ENCODE measurements at places on chromosomes 7 and 10.

DNA sequence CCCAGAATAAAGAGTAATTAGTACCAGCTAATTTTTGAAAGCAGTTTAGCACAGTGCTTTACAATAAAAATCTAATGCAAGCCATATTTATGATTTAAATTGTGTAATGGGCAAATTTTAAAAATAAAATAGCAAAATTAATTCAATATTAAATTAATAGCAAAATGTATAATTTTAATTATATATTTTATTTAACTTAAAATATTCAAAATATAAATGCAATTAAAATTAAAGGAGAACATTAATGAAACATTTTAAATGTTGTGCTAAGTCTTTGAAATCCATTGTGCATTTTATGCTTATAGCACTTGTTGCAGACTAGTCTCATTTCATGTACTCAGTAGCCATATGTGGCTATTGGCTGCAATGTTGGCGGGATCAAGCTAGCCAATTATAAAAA is 367.6 kb downstream of the SUGCT start:
- no peak for DNase-seq

DNA sequence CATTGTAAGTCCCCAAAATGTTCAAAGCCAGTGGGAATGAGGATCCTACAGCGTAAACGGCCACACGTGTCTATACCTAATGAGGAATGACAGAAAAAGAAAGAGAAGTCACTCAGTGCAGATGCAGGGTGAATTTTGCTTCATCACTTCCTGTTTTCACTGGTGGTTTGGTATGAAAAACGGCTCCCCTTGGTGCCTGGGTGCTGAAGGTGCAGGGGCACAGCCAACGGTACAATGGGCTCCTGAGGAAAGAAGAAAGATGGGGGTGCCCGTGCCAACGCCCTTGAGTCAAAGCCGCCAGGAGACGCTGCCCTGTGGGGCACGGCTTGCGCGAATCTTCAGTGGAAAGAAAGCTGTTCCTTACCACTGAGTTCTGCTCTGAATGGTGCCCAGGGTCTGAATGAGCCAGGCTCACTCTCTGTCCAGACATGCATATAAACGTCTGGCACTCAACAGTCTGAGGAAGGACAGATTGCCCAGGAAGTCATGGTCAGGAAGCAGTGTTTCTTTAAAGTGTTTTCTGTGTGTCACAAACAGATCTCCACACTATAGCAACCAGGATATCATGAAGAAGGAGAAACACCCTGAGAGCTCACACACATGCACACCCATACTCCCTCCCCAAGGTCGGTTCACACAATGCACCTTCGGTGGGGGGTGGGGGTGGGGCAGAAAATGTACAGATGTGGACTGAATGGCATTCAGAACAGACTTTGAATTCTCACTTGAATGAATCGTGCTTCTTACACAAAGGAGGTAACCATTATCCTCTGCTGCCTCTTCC is 105.8 kb downstream of the ELMO1 start:
- no peak for DNase-seq

- DNase-seq: no peak
Measured at GRCh38 chr7:129616530-129616929, 5.0 kb downstream of the NRF1 start.

DNA sequence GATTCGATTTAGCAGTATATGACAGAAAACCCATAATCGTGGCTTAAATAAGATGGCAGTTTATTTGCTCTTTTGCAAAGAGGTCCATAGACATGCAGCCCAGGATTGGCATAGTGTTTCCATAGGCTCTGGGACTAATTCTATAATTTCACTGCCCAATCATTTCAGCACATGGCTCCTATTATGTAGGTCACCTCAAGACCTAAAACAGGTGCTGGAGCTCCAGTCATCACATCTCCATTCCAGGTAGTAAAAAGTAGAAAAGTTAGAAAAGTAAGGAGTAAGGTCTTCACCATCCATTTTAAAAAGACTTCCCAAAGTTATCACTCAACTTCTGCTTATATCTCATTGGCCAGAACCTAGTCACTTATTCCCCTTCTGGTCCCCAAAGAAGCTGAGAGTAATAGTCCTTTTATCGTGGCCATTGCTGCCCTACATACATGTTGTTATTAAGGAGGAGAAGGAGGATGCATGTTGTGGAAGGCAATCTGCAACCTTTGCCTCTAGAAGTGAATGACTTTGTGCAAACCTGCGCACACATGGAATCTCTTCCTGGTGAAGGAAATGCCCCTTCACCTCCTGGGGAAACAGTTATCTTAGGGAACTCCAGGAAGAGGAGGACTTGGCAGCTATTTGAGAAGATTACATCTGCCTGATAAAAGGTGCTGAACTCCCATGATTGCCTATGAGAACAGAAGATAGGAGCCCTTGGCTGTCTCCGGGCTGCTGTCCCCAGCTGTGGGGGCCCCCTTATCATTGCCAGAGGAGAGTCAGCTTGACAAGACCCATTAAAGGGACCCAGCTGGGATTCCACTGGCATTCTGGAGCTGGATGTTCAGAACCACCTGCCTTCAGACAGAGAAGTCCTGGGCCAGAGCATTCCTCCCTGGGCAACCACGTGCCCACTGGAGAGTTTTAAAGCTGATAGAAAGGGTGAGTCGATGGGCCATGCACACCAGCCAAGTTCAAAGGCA is 330.6 kb upstream of the ZMIZ1 start:
- no peak for DNase-seq

DNA sequence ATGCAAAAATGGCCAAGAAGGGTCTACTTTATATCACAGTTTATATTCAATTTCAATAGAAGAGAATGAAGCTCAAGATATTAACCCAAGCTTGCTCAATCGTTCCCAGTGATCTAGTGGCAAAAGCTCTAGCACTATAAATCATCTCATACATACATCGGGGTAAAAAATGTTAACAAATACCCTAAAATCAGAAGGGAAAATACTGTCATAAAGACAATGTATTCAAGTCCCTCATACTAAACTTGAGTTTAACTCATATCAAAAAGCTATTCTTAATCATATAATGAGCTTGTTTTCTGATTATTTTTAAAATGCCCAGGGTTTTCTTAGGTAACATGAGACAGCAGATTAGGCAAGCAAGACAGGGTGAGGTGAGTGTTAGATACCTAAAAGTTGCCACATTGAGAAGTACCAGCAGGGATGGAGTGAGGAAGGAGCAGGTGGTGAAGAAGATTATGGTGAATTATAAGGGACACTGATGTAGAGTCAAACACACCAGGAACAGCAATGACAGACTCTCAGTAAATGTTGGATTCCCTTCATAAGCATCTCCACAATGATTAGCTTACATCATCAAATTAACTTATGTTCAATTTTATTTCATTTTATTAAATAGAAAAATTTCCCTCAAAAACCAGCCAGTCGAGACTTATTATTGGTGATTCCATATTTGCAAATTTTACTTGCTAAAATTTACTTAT is 46.2 kb downstream of the ELAPOR2 start:
- no peak for DNase-seq

GRCh38 chr10:131070856-131071255 is 240.7 kb downstream of the TCERG1L start:
- DNase-seq: no peak

DNA sequence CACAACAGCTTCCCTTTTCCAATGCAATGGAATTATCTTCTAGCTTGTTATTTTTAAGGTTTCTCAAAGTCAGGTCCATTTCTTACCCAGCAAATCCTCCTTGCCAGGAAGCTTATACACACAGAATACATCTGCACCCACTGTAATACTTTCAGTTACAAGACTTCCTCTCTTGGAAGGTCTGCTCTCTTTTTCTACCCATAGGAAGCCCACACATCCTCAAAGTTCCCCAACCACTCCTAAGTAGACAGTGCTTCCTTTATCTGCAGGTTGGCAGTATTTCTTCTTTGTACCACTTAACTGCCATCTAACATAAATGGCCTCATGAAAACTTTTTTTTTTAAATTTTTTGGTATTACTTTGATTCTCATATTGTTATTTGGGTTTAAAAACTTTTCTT is 155.6 kb downstream of the TAX1BP1 start:
- no peak for DNase-seq

- no peak for DNase-seq
Measured at GRCh38 chr7:42254217-42254616, 17.2 kb upstream of the GLI3 start.

GRCh38 chr7:116715077-116715476 is 43.1 kb downstream of the MET start:
- no peak for DNase-seq

DNA sequence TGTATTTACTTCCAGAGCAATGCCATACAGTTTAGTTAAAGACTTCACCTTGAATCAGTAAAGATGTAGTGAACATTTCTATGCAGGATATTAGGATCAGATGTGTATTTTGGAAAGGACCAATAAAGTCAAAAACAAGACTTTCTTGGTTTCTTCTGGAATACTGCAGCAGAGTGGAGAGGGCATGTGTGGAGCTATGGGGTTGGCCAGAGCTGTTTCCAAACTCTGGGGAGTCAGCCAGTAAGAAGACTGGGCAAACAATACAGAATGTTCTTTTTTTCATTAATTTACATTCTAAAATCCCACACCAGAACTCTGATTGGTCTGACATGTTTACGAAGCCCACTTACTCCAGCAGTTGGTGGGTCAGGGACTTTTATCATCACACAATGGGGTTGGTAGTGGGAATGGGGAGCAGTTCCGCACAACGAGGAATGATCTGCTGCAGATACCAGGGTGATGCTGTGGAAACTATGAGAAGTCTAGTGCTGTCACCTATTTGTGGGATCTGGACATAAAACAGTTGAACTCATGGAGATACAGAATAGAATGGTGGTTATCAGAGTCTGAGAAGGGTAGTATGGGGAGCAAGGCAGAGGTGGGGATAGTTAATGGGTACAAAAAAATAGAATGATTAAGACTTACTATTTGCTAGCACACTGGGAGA is 267.7 kb downstream of the MALRD1 start:
- DNase-seq: no peak

Measured in midbrain (tissue), 1 donor.